Stimulated activated CD8-positive, alpha-beta memory T cell treated with anti-CD3 and anti-CD28 coated beads, Interleukin-7, amount 100 ng/mL, for 1 hour (primary cell): ENCODE measurements at places on chromosomes 3 and 15.

- no peak for DNase-seq
Measured at GRCh38 chr3:187132666-187133065, 6.6 kb downstream of the RPL39L start.

- no peak for DNase-seq
Measured at GRCh38 chr3:52423173-52423572, 21.7 kb downstream of the SEMA3G start.

DNA sequence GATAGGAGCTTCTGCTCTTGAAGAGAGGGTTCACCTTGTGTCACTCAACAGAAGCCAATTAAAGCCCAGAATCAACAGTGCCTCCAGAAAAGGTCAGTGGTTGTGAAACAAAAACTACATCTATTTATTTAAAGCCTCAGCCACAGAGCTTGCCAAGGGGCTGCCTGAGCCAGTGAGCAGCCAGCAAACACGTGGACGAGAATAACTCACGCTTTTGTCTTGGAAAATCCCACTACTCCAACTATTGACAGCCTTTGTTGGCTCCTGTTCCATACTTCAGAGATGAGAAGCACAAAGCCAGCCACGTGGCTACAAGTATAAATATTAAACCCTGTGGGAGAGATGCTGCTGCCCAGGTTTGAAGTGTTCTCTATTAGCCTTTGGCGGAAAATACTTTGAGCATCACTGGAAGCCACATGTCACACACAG lies 10.3 kb downstream of the GPR156 start:
- DNase-seq: no peak

DNA sequence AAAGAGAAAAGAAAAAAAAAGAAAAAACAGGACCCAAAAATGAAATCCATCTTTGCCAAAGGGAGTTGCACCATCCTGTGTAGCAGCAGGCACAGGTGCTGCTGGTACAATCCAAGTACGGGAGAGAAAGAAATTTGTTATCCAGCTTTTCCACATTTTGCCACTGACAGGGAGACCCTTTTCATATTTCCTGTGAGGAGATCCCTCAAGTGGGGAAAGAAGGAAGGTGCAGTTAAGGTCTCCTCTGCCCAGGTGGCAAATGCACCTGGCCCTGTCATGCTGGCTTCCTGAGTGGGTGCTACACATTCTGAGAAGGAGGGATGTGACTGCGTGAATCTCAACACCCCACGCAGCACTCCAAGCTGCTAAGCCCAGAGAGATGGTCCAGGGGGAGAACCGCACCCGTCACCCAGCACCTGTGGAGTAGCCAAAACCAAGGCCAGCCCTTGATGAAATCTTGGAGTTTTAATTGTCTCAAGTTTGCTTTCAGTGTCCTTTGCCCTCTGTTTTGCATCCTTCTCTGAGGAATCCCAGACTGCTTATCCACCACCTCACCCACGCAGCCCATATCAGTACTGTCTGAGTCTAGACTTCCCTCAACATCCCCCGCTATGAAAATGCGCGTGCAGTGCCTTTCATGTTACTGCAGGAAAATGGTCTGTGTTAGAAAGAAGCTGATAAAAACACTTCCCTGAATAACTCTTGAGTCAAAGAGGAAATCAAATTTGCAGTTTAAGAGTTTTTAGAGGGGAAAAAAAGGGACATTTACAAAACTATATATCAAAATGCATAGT lies 141.9 kb upstream of the THBS1 start:
- DNase-seq: no peak

DNA sequence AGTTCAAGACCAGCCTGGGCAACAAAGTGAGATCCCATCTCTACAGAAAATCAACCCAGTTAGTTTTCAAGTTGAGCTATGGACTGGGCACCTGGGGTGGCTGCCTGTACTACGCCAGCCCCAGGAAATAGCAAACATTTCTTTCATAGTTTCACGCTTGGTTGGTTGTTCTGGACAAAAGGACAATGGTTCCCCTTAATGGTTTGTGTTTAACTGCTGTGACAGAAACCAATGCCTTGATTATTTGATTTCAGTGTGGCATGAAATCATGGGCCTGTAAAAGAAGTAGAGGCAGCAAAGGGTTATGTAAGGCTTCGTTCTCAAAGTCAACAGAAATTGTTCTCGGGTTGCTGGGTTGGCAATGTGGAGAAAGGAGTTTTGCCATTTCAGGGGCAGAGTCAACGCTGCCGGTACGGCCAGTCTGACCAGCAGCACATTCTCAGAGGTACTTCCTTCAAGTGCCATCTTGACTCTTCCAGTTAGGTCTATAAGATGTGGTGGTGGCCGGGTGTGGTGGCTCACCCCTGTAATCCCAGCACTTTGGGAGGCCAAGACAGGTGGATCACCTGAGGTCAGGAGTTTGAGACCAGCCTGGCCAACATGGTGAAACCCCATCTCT lies 12.7 kb downstream of the LCMT2 start:
- no peak for DNase-seq

GRCh38 chr15:88036154-88036839 lies 220.2 kb downstream of the NTRK3 start:
- DNase-seq: no peak

DNA sequence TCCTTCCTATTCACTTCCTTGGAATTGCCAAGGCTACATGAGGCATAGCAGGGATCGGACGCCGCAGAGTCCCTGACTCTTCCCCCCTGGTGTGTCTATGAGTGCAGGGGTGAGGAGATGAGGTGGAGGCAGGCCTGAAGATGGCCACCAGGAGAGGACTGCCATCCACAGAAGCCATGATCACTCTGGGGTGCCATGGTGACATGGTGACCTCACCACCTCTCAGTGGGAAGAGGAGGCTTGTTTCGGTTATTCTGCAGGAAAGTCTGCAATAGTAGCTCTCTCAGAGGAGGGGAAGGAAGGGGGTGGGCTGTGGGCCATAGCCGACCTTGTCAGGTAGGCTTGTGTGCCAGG lies 57.0 kb upstream of the LIMD1 start:
- no peak for DNase-seq

DNA sequence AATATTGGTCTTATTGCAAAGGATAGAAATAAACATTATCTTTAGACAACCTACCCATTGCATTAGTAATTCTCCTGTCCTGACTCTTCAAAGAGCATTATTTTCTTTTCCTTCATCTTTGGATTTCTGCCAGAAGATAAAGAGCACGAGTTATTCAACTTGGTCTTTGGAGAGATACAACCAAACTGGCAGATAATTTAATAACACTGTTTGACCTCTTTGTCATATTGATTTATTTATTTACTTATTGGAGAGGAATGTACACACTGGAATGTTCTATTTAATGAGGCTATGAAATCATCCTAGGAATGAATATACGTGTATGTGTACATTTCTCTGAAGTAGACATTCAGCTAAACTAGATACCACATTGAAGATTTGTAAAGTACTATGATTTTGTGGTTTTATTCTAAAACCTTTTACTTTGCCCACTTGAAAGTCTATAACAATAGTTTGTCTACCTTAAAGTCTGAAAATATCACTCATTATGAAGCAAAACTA lies 462.1 kb downstream of the C3orf38 start:
- no peak for DNase-seq

DNA sequence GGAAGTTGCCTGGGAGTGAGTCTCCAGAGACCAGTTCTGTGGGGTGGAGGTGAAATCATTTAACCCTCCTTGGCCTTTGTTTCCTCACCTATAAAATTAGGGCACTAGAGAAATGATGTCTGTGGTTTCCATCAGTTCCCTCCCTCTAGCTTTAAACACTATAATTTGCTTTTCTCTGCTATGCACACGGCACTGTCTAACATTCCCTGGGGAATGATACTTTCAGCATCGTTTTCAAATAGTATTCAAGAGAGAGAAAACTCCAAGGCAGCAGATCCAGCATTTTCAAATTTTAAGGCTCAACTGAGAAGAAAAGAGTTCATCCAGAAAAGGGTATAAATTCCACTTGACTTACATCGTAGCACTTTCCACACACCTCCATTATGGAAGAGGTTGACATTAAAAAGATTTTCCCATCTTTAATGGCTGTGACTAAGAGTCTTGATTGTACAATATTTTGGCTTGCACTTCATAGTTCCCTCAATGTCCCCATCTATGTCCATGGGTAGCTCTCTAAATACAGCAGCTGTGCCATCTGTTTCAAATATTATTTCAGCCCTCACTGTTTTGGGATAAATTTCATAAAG lies 137.7 kb upstream of the ZPLD1 start:
- no peak for DNase-seq

DNA sequence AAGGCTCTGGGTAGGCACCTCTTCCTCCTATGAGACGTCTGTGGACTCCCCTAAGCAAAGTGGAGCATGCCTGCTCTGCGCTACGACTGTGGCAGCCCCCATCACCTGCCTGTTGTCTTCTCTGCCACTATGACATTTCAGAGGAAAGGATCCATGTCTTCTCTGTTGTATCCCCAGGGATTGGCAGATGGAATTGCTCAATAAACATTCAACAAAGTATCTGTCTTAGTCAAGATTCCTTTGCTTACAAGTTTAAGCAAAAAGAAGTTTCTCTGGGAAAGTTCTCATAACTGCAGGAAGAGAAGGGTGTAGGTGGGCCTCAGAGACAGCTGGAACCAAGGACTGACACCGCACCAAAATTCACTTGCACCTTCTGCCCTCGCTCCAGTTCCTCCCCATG lies 34.3 kb downstream of the AMOTL2 start:
- no peak for DNase-seq

- DNase-seq: no peak
Measured at GRCh38 chr3:124118397-124118796, 126.5 kb upstream of the ROPN1 start.

GRCh38 chr3:159982442-159982974 lies 6.1 kb upstream of the IL12A start:
- no peak for DNase-seq

DNA sequence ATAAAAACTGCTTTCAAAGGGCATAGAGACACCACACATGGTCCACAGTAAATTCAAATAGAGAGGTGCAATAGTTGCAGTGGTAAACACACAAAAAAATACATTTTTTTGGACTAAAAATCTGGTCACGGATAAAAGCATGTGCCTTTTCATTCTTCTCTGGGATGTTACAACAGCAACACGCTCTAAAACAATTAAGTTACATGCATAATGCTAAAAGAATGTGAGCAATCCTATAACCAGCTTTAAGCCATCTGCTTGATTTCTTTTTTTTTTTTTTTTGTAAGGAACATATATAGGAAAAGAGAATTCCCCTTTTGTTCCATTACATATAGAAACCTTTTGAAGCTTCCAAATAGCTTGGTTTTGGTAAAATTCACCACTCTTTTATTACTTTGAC lies 20.0 kb downstream of the WNT5A start:
- DNase-seq: no peak

GRCh38 chr15:90882781-90883525 lies 1.4 kb upstream of the FES start:
- DNase-seq: no peak

DNA sequence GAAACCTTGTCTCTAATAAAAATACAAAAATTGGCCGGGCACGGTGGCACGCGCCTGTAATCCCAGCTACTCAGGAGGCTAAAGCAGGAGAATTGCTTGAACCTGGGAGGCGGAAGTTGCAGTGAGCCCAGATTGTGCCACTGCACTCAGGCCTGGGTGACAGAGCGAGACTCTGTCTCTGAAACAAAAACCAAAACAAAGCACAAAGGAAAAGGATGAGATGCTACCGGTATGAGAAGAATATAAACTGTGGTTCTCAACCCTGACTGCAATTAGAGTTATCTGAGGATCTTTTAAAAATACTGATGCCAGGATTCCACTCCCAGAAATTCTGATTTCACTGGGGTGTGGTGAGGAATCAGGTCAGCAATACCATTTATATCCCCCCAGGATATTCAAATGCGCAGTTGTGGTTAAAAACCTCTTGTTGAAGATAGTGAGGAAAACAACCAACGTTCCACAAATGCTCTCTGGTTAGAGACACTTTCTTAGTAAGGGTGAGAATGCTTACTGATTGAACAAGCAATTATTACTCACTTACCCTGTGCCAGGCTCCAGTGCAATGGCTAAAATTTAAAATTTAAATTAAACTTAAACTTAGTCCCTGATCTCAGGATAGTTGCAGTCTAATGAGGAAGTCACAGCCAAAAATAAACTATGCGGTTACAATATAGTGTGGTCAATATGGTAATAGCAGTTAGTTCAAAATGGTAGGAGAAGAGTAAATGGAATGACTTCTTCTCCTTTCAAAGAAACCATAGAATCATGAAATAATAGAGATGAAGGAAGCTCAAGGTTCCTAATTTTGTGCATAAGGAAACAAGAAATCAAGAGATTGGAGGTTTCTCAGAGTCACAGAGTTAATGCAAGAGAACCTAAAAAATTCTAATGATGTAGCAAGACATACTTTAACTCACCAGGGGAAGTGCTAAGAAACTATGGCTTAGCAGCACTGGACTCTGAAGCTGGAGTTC lies 109.5 kb downstream of the SSR3 start:
- DNase-seq: no peak

DNA sequence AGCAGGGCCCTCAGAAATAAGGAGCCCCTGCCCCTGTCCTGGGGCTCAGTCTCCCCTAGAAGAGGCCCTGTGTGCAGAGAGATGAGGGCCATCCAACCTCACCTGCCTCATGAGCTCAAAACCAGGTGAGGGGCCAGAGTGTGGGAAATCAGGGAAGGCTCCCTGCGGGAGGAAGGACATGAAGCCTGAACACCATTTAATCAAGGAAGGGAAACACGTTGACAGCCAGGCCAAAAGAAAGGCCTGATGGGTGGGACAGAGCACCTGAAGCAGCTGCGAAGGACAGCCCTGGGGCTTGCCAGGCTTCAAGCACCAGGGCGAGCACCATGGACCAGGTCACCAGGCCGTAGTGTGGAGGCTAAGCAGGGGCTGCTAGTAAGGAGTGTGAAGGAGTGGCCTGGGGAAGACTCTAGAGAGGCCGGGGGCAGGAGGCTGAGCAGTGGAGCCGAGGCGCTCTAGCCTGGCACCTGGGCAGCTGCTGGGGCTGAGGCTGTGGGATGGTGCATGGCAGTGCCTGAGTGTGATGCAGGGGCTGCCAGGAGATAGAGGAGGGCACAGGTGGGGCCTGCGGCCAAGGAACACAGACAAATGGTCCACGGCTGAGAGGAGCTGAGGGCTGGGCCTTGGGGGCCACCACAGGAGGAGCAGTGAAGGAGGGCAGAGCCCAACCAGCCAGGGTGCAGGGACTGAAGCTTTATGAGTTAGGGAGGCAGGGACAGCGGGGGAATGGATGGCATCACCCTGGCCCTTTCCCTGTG lies 16.1 kb downstream of the ACAA1 start:
- no peak for DNase-seq

- no peak for DNase-seq
Measured at GRCh38 chr3:64108231-64108630, 84.9 kb upstream of the PSMD6 start.

DNA sequence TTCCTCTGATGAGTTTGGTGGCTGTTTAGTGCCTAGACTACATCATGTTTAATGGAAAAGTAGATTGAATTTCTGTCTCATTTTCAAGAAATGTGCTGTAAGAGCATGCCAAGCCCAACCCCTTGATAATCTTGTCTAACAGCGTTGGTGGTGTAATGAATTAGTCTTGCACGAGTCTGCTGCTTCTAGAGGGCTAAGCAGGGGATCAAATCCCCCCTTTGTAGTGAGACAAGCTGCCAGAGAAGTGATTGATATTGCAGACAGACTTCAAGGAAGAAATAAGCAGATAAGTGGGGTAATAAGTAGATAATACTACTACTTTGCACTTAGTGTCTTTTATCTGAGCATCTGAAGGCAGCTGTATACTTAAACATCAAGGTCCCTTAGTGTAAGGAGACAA lies 141.4 kb downstream of the TP63 start:
- no peak for DNase-seq
